ENCODE measurements at places on chromosomes 11 and 22. TPM values are rescaled to one million over a fixed set of nuclear protein-coding genes. Genes with fewer than 3 reads are reported as not detected.

GRCh38 chr11:8913961-8914660 lies 3.1 kb downstream of the AKIP1 start:
- peak; percentile 73 for DNase-seq

- peak; percentile 72 for DNase-seq
Measured at GRCh38 chr11:62553080-62553838, 6.7 kb upstream of the AHNAK start.

DNA sequence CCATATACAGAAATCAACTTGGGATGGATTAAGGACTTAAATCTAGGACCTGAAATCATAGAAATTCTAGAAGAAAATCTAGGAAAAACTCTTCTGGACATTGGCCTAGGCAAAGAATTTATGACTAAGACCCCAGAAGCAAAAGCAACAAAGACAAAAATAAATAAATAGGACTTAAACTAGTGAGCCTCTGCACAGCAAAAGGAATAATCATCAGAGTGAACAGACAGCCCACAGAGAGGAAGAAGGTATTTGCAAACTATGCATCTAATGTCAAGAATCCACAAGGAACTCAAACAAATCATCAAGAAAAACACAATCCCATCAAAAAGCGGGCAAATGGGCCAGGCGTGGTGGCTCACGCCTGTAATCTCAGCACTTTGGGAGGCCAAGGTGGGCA lies 32.4 kb downstream of the TTC28 start:
- DNase-seq, result no peak

DNA sequence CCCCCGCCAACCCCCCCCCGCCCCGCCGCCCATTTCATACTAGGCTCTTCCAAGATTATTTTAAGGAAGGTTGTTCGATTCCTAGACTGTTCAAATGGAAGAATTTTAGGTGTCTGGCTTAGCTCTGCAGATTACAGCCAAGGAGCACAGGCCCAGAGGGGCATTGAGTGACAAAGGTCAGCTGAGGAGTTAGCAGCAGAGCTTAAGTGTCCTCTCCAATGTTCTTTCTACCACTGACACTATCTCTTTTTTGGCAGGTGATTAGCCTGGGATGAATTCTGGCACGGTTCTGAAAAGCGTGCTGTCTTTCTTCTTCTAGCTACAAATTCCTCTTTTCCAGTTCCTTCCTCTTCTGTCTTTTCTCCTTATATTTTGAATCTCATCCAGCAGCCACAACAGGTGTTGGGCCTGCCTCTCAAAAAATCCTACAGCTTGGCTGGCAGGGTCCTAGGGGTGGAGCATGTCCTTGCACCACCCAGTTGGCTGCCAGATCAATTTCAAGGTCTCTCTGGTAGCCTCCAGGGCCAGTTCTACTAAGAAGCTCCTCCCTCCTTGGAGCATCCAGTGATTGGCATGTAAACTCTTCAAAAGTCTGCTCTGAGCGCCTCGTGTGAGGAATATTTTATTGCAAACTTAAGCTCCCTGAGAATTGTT lies 23.0 kb downstream of the KCNE3 start:
- no peak for DNase-seq

DNA sequence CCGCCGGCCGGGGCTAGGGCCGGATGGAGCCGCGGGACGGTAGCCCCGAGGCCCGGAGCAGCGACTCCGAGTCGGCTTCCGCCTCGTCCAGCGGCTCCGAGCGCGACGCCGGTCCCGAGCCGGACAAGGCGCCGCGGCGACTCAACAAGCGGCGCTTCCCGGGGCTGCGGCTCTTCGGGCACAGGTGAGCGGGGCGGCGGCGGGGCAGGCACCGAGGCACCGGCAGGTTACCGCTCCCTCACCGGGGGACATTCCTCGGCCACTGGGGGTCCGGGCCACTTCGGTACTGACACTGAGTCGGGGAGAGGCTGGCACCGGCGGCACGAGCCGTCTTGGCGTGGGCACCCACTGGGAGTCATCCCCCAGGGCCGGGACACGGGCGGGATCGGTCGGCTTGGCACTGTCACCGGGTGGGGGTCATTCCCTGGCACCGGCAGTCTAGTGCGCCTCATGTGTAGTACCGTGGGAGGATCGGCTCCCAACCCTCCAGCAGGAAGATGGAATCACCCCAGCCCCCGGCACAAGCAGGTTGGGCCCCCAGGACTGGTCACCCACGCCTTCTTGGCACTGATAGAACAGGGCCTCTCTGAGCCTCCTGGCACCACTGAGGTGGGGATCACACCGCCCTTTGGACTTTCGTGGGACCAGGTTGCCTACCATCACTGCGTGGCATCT lies 511 bp downstream of the DGKZ start:
- DNase-seq, result no peak

DNA sequence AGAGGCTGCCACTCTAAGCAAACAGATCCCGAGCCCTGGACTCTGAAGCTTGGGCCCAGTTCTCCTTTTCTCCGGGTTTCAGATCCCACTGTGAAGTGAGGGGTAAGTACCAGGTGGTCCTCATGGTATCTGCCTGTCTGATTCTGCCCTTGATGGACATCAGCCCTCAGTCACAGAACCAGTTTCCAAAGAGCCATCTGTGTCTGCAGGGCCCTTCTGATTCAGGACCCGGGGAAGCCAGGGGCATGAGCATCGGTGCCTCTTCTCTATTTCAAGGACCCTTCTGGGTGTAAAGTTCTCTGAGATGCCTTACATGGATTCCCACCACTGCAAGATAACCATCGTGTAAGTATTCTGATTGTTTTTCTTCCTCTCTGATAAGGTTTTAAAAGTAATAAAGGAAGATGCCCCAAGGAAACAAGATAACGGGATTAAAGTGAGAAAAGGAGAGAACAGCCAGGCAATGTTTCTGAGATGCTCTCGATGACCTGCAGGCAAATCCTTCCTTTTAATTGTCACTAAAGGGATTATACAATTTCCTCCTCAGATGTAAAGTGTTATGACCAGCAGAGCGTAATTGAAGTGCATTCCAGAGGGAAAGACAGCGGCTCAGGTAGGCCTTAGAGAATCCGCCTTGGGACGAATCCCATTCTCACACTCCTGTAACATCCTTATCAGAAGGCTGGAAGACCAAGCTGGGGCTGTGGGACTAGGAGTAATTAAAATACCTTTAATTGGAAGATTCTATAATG lies 924.3 kb downstream of the TBC1D22A start:
- DNase-seq, result no peak

GRCh38 chr22:32236970-32237369 lies 18.2 kb downstream of the SLC5A4 start:
- no peak for DNase-seq

- DNase-seq, result no peak
Measured at GRCh38 chr11:6219359-6219758, 14.0 kb downstream of the C11orf42 start.

DNA sequence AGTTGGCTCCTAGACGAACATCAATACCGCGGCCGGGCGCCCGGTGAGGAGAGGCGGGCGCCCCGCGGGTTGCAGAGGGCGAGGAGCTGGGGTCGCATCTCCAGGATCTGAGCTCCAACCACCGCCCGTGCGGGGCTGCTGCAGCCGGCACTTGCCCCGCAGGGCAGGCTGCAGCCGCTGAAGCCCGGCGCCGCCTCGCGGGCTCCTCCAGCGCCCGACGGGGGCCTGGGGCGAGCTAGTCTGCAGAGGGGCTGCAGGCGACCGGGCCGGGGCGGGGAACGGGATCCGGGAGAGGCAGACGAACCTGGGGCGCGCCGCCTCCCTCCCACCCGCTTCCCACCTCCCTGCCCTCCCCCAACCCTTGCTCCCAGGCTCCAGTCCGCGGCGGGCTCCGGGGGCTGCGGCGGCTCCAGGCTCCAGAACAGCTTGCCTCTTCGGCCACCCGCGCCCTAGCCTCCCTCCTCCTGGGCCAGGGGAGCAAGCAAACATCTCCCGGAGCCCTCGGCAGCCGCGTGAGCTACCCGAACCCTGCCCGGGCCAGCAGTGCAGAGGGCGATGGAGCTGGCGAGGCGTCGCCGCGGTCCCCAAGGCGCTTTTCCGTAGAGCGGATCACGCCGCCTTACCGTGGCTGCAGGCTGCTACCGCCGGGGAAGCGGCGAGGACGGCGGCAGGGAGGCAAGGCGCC lies 802 bp downstream of the TENM4 start:
- DNase-seq, result peak; percentile 82

DNA sequence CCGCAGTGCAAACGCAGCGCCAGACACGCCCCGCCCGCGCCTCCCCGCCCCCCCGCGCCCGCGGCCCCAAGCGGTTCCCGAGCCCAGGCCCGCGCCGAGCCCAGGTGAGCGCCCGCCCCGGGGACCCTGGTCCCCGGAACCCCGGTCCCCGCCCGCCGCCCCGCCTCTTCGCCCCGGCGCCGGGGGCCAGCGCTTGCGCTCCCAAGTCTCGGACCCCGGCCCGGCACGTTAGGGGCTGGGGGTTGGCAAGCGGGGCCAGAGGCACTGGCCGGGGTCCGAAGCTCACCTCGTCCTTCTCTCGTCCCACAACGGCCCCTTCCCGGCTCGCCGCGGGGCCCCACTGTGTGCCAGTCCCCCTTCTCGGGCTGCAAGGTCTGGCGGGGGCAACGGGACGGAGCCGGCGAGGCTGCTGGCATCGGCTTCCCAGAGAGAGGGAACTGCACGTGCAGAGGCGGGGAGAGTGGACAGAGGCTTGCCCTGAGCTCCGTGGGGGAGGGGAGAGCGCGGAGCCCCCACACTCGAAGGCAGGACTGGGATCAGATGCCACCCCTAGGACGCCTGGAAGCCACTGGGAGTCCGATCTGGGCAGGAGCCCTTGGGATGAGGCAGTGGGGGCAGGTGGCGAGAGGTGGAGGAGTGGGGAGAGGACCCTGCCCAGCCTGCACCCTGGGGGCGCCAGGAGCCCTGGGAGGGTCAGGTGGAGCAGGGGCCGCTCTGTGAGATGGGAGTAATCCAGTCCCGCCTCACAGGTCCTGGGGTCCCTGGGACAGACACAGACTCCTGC lies 1.8 kb upstream of the AIFM3 start:
- DNase-seq, result peak; percentile 85

GRCh38 chr11:114499756-114500155 lies 59.9 kb downstream of the NXPE1 start:
- no peak for DNase-seq

- no peak for DNase-seq
Measured at GRCh38 chr11:122176651-122177050, 60.6 kb upstream of the BLID start.

- DNase-seq, result no peak
Measured at GRCh38 chr11:99316776-99317520, 296.2 kb downstream of the CNTN5 start.

GRCh38 chr22:35037089-35037488 lies 28.9 kb upstream of the ISX start:
- DNase-seq, result peak; percentile 65

DNA sequence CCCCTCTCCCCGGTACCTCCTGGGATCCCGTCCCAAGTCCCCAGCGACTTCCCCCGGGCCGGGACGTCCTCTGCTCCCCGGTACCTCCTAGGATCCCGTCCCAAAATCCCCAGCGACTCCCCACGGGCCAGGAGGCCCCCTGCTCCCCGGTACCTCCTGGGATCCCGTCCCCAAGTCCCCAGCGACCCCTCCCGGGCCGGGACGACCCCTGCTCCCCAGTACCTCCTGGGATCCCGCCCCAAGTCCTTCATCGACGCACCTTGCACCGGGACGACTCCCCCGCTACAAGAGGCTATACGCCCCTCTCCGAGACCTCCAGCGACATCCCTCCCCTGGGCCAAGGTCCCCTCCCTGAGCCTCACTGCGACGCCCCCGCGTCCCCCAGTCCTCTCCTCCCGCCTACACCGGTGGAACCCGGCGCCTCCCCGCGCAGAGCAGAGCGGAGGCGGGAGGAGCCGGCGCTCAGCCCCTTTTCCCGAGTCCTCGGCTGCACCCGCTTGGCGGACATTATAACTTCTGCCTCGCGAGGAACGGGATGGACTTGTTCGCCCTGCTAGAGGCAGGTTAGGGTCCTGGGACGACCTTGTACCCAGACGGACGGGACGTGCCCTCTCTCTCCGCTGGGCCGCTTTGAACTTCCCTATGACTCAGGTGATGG lies 912 bp downstream of the KREMEN1 start:
- peak; percentile 77 for DNase-seq

DNA sequence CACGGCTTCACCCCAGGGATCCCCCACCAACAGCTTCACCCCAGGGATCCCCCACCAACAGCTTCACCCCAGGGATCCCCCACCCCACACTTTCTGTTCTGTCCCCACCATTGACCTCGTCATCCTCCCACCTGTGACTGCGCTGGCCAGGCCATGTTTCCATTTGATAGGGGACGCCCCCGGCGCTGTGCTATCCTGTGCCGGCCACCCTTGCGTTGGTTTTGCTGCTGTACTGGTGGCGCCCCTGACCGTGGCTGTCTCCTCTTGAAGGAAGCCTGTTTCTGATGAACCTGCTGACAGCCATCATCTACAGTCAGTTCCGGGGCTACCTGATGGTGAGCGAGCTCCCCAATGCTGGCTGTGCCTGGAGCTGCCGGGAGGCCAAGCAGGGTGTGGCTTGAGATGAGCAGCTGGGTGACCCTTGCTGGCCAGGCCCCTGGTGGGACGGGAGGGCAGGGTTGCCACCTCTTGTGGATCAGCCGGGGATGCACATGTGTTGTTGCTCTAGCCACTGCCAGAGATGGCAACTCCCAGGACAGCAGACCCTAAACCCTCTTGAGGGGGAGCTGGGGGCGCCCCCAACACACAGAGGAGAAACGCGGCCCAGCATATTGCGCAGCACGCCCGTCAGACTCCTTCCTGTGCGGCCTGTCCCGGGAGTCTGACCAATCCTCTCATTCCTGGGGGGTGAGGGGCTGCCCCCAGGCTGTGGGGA lies 22.5 kb downstream of the TPCN2 start:
- DNase-seq, result no peak

DNA sequence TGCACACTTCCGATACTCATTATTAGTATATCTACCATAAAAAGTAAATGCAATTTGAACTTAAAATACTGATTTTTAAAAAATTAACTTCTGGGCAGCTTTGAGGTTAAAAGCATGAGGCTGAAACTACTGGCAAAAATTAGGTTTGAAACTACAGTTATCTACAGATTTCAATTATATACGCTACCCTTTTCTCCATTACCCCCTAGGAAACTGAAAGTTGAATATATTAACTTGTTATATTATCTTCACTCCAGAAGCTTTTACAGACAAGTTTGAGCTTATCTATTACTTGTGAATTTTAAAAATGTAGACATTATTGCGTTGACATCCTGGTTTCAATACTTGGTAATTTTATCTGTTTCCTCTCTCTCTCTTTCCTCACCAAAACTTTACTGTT lies 96.7 kb upstream of the DDI1 start:
- DNase-seq, result no peak

Gene PDGFB
- total RNA-seq, result 7.2 TPM

Gene TMPRSS13
- not detected for total RNA-seq

Gene TP53AIP1
- not detected for total RNA-seq

Gene NLRP6
- 0.26 TPM for total RNA-seq

Gene PANX3
- total RNA-seq, result not detected

Gene TRIM6
- 27.4 TPM for total RNA-seq

Gene C22orf31
- total RNA-seq, result not detected

Gene CATSPER1
- not detected for total RNA-seq

Gene CDCA5
- total RNA-seq, result 88.7 TPM

Gene GNG3
- 3.1 TPM for total RNA-seq

Gene MRGPRF
- total RNA-seq, result 6.5 TPM

Gene OR2D2
- total RNA-seq, result not detected

Gene C11orf52
- 0.33 TPM for total RNA-seq

Gene MAJIN
- total RNA-seq, result 0.97 TPM

Gene SLC17A6
- total RNA-seq, result not detected

All from H7 (cell line).